ENCODE measurements at places on chromosomes 11 and 22.
A peak's percentile ranks its signal among the peaks of the same experiment; 100 is the strongest.

- no peak for DNase-seq
Measured at GRCh38 chr11:69495441-69496201, 14.2 kb downstream of the LINC01488 start.

DNA sequence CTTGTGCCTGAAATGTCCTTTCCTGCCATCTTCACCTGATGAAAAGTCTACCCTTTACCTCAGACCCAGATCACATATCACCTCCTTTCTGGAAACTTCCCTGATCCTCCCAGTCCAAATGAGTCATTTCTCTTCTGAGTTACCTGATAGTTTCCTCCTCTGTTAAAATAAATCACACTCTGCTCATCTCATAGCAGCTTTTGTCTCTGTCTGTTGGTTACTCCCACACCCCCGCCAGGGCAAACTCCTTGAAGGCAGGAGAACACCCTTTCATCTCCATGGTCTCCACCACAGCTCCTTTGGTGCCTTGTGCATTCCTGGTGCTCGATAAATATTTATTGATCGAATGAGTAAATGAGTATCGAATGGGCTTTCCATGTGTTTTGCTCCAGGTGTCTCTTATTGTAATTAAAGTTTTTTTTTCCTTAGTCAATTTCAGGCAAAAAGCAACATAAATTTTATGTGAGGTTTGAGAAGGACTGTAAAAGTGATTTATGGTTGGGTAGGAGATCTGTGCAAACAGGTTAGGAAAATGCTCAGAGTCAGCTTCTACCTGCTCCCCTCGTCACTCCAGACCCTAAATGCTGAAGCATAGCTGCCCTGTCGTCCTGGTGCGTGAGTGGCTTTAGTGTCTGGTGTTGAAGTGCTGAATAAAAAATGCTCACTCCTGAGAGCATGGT is 178.2 kb downstream of the GRIK4 start:
- no peak for DNase-seq

- DNase-seq, result no peak
Measured at GRCh38 chr11:78685156-78685555, 110.5 kb upstream of the NARS2 start.

DNA sequence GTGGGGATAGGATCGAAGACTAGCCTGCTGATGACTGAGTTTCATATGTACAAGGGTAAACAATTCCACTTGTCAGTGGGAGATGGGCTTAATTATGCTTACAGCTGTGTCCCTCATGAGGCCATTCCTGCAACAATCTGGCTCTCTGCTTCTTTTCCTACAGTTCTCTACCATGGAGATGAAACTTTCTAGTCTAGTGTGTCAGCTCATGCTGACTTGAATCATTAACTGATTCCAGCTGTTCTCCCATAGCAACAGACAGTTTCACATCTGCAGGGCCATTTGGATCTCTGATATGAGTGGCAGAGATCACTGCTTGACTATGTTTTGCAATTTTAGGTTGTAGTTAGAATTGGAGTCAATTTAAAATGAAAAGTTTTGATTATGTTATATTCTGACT is 1251.7 kb upstream of the RAG2 start:
- no peak for DNase-seq

GRCh38 chr22:41380993-41381328 is 781 bp upstream of the TEF start:
- DNase-seq, result no peak

DNA sequence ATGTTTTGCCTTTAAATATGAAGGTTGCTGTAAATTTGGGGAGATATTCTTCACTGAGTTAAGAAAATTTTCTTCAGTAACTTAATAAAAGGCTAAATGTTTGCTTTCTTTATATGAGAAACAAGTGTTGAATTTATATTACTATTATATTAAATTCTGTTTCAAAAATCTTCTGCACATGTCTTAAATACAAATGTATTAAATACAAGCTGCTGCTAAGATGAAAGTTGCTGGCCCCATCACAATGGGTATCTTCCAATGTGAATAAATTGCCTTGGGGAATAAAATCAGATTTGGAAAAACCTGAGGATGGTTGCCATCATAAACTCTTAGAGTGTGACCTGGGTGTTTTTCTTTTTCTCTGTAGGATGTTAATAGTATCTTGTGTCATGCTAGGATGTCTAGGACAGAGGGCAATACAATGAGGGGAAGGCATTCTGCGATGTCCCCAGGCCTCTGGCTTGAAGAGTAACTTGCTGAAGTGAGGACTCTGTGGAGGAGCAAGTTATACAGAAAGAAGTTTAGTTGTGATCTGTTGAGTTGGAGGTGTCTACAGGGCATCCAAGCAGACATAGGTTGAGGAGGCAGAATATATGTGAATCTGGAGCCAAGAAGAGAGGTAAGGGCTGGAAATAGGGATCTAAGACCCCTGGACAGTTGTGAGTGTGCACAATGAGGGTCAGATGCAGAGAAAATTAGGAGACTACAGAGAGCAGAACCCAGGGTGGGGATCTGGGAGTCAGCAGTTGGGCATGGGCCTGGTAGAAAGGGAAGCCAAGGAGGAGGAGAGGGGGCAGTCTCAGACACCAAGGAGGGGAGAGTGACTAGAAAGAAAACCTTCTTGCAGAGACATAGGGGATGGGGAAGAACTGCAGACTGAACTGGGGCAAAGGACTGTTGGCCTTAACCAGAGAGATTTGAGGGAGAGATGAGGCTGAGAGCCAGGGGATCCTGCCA is 4.8 kb downstream of the IGLL5 start:
- no peak for DNase-seq

DNA sequence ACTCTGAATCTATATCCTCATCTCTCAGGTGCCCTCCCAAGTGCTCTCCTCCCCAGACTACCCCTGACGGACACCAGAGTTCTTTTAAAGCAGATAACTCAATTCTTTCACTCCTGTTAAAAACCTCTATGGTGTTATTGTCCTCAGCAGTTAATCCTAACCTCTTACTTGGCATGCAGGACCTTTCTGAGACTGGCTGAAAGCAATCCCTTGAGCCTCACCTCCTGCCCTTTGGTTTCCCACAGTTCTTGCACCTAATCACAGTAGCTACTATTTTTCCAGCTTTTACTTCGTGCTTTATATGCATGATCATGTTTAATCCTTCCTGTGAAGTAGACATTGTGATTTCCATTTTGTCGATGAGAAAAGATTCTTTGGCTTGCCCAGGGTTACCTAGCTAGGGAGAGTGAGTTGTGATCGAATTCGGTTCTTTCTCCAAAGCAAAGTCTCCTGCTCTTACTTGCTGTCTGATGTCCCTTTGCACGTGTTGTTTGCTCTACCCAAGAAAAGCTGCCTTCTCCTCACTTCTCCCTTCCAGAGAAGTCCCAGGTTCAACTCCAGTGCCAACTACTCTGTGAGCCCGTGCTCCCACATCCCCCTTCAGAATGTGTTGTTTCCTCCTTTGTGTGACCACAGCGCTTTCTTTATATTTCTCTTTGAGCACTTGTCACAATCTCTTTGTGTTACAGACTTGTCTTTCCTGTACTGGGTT is 2.1 kb downstream of the UBE2L3 start:
- DNase-seq, result no peak

DNA sequence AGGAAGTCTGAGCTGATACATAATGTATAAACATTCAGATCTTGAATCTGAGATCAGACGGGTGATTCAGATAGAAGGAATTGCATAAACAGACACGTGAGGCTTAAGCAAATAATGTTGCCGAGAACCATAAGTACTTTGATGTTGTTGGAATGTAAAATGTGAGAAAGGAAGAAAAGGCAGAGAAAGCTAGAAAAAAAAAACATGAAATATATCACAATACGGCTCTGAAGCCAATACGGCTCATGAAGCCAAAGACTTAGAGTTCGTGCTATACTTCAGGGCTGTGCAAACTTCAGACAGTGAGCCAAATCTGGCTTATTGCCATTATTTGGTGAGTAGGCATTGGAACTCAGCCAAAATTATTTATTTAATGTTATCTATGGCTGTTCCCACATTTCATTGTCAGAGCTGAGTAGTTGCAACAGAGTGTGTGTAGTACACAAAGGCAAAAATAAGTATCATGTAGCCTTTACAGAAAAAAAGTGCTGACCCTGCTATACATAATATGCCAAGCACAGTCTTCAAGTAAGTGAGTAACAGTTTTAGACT is 673.3 kb downstream of the CNTN5 start:
- peak; percentile 20 for DNase-seq

Data from erythroblast (primary cell).